Islet precursor cell (in vitro differentiated cells): ENCODE measurements at places on chromosomes 7 and 10.

GRCh38 chr7:99667179-99667578 lies 12.6 kb downstream of the CYP3A5 start:
- no peak for DNase-seq

DNA sequence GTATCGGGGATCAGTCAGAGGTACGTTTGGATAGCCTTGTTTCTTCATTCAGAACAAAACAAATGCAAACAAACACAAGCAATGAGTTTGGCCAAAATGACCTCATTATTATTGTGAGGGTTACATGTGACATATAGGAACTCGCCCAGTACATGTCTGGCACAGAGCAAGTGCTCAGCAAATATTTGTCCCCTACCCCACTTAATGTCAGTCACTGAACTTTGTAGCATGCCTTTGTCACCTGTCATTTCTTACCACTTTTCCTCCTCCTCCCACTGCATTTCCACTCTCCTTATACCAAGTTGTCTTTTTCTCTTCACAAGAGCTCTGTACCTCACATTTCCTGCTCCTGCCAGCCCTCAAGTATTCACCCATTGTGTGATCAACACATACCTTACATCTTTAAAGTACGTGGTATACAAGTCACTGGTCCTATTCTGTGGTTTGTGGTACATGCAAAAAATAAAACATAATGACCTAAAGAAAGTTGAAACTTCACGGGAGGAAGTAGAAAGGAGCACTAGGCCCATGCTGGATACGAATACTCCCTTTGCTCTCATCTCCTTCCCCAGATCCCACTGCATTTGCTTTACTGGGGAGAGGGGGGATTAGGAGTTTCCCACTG lies 236.0 kb downstream of the INHBA start:
- DNase-seq: no peak

- peak; percentile 32 for DNase-seq
Measured at GRCh38 chr10:96646301-96646700, 59.5 kb upstream of the TM9SF3 start.

DNA sequence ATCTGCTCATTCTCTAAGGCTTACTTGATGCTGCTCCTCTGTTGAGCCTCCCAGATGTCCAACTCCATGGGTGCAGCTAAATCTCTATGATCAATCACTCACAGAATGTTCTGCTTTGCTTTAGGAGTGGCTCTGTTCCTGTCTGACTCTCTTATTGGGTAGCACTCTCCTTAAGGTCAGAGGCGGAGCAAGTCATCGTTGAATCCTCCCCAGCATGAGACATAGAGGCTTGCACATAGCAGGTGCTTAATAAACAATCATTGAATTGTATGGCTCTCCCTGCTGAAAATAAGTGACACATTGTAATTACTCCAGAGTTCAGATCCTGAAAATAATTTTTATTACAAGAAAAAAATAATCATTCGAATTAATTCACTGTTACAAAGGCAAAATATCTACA lies 69.7 kb downstream of the NPS start:
- DNase-seq: no peak

- DNase-seq: no peak
Measured at GRCh38 chr7:18889436-18889835, 228.0 kb downstream of the TWIST1 start.

DNA sequence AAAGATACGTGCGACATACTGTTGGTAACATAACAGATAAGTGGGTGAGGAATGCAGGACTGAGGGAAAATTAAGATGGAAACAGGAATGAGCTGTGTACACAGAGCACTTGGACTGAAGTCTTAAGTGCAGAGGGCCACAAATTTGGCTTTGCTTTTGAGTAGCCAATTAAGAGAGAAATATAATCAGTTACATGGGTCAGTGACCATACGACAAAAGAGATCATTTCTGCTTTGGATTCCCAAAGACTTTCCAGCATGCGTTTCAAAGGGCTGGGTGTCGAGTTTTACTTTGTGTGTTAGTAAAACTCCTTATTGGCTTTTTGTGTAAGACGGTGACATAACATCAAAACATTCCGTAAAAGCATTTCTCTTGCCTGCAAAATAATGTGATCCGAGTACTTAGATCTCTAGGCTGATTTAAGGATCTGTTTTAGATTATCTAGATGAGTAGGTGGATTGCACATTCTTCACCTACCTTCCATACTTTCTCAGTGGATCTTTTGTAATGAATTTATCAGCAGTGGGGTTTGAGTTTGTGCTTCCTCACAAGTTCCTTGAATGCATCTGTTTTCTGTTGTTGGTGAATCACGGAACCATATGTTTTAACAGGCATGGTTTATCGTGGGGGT lies 7.5 kb downstream of the RABGEF1 start:
- no peak for DNase-seq

- no peak for DNase-seq
Measured at GRCh38 chr10:94630017-94630688, 53.4 kb upstream of the CYP2C18 start.

GRCh38 chr10:62390497-62391176 lies 16.5 kb downstream of the ZNF365 start:
- DNase-seq: no peak

DNA sequence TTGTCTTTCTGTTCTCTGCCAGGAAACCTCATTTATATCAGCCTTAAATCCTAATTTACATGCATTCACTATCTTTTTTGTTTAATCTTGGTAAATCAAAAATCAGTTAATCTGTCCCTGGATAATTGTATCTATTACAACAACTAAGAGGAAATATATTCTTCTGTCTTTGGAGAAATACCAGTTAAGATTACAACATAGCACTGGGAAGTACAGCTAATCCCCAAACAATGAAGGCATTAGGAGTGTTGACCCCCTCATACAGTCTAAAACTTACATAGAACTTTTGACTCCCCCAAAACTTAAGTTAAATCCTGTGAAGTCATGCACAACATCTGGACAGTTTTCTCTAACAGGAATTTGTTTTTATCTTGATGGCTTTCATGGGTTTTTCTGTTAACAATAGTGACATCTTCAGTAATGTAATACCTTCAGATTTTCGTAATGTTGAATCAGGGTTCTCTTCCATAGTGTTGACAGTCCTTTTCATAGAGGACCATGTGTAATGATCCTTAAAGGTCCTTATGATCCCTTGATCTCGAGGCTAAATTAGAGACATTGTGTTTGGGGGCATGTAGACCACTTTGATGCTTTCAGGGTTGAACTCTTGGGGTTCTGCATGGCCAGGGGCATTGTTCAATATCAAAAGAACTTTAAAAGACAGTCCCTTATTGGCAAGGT lies 24.1 kb upstream of the ABCC2 start:
- no peak for DNase-seq

DNA sequence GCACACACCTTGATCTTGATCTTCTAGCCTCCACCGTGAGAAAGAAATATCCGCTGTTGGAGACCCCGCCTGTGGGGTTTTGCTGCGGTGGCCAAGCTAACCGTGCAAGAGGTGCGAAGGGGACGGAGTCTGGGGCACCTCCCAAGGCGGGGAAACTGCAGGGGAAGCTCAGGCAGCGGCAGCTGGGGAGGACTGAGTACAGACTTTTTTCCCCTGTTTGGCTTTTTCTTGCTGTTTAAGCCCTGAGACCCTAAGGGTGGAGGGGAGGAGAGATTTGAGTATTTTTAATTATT lies 108.0 kb downstream of the DNAJB6 start:
- DNase-seq: no peak

- DNase-seq: no peak
Measured at GRCh38 chr10:5507649-5508131, 8.3 kb upstream of the CALML5 start.

DNA sequence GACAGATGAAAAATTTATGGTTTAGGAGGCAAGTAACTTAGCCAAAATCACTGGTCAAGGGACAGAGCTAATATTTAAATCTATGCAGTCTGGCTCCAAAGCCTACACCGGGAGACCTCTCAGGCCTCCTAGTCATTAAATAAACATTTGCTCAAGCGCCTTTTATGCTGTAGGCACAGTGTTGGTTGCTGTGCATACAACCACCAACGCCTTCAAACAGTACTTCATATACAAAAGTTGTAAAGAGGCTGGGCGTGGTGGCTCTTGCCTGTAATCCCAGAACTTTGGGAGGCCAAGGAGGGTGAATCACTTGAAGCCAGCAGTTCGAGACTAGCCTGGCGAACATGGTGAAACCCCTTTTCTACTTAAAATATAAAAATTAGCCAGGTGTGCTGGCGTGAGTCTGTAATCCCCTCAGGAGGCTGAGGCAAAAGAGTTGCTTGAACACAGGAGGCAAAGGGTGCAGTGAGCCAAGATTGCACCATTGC lies 159.8 kb downstream of the MAGI2 start:
- no peak for DNase-seq

- DNase-seq: peak; percentile 79
Measured at GRCh38 chr10:70512149-70512639, 33.6 kb downstream of the PALD1 start.

GRCh38 chr7:44386139-44386913 lies 60.9 kb upstream of the CAMK2B start:
- DNase-seq: peak; percentile 37

DNA sequence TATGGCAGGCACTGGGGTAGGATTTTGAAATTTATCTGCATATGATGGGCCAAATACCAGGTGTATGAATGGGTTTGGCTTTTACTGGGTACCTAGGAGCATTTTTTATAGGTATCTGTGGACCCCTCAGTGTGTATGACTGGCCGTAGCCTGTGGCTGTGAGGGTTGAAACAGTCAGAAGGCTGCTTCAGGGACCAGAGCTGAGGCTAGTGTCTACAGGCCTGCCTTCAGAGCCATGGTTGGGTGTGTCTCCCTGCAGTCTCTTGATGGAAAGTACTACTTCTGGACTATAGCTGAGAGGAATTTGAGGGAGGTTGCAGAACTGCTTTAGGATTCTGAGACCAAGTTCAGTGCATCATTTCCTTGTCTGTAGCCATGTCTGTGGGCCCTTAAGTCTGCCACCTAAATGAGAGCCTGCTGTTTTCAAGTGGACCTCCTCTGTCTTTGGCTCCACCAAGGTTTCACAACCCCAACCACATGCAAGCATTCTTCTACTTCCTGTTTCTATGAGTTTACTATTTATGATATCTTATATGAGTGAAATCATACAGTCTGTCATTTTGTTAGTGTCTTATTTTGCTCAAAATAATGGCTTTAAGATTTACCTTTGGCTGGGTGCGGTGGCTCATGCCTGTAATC lies 19.9 kb upstream of the ZNF138 start:
- no peak for DNase-seq

GRCh38 chr10:114024876-114025610 lies 18.6 kb upstream of the ADRB1 start:
- DNase-seq: no peak

DNA sequence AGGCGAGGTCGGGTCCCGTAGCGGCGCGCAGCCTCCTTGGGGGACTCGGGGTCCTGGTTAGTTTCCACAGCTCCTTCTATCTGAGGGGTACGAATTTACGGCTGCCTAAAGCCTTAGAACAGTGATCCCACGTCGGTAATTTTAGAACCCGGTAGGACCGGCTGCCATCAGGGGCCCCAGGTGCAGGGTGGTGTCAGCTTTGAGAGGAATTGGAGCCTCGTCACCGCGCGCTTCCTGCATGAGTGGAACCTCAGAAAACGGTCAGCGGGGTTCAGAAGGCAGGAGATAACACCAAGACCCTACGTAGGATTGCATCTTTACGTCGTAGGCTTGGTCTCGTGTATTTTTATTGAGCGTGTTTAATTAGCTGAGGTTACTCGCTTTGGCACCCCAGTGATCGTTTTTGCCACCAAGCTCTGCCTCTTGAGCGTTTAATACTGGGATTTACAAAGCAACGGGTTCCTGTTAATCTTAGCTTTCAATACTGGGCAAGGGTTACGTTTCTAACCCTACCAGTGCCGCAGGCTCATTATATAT lies 443 bp downstream of the RNF32 start:
- peak; percentile 67 for DNase-seq

DNA sequence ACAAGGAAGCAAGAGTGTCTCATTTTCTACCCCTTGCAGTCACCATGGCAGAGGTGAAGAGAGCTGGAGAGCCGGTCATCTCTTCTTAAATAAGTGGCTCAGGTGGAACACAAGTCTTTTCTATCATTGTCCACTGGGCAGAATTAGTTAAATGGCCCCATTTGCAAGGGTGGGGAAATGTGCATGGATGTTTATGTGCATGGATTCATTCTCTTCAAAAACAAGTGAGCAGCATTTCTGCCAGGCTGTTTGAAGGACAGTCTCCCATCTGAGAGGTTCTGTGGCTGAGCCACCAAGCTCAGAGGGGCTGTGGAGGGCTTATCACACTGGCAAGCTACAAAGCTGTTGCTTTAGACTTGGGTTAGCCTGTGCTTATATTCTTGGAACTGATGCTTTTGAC lies 370.3 kb upstream of the MTPN start:
- DNase-seq: no peak

DNA sequence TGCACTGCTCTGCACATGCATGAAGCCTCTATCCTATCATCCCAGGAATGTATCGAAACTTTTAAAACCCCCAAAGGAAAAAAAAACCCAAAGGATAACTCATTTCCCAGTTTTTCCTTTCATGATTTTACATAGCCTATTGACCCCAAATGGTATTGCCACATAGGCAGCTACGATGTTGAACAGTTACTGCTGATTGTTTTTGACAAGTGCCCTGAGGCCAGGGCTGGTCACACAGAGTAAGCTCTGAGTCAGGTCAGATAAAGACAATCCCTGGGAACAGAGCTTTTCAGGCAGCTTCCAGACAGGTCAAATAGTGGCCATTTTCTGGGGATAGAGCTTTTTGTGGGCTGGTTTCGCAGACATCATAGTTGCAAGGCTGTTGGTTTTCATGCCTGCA lies 52.1 kb downstream of the MYL10 start:
- peak; percentile 65 for DNase-seq

DNA sequence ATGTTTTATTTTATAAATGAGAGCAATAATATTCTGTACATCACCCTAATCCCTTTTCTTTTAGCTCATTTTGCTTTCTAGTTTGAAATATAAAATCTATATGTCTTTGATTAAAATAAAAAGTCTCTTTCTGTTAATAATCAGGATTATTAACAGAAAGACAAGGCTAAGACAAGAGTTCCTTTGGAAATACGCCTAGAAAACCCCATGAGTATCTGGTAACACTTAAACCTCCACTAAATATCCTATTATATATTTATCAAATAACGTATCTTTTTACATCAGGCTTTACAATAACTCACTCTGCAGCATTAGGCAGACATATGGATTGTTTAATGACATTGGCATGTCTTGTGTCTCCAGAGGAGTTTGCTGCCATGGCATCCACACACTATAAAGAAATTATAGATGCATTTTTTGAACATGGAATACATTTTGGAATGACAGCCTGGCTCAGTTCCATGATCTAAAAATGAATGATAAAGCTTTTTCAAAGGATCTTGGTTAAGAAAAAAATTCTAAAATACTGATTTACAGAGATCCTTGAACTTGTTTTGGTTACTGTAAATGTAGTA lies 98.7 kb downstream of the TMEM26 start:
- DNase-seq: no peak
